ENCODE measurements at places on chromosomes 1 and 21.

GRCh38 chr1:58683519-58683918 is 16.3 kb downstream of the MYSM1 start:
- no peak for DNase-seq

GRCh38 chr1:107941531-107941930 is 23.4 kb downstream of the VAV3 start:
- DNase-seq, result no peak

- no peak for DNase-seq
Measured at GRCh38 chr1:86530211-86530845, 16.6 kb upstream of the CLCA4 start.

DNA sequence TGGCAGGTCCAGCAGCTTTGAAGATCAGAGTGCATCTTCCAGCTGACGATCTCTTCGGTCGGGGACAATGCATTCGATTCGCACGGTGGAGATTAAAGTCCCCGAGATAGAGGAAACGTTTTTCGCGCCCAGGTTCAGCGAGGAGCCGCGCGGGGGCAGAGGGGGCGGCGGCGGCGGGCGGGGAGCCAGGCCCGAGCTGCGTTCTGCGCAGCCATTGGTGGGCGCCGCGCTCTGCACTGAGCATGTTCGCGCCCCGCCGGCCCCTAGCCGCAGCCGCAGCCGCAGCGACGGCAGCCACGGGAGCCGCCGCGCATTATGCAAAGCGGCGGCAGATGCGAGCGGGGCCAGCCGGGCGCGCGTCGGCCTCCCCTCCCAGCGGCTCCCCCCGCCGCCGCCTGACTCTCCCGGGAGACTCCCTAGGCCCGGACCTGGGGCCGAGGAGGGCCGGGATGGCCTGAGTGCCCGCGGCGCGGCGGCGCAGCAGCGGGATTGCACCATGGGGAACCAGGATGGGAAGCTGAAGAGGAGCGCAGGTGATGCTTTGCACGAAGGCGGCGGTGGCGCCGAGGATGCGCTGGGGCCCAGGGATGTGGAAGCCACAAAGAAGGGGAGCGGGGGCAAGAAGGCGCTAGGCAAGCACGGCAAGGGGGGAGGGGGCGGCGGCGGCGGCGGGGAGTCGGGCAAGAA is at the start of gene FMN2:
FMN2 (plus strand) TSS at position 270 of the 687 bp plus-strand sequence; CDS start at position 497, 227 bp downstream.
- DNase-seq, result no peak

- no peak for DNase-seq
Measured at GRCh38 chr1:236530959-236531358, 7.2 kb downstream of the LGALS8 start.

- no peak for DNase-seq
Measured at GRCh38 chr1:156493154-156493631, 7.4 kb downstream of the MEF2D start.

DNA sequence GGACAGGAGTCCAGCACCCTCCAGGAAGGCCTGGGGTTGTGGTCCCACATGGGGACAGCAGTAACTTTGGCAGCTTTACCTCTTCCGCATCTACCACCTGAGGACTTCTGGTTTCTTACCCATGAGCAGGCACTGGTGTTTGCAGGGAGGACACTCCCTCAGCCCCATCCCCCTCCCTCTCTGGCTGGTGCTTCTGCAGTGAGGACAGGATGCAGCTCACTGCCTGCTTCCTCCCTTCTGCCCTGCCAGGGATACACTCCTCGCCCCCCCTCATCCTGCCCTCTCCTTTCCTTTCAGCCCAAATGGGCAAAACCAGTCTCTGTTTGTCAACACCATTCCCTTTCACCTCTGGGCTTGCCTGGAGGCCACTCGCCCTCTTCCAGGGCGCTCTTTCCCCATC is 62.4 kb downstream of the KIRREL1 start:
- DNase-seq, result no peak

GRCh38 chr1:205943245-205943644 is at the start of gene SLC26A9:
SLC26A9 (minus strand) TSS chr1:205943456; CDS start chr1:205935820, 7,636 bp downstream.
- DNase-seq, result no peak

DNA sequence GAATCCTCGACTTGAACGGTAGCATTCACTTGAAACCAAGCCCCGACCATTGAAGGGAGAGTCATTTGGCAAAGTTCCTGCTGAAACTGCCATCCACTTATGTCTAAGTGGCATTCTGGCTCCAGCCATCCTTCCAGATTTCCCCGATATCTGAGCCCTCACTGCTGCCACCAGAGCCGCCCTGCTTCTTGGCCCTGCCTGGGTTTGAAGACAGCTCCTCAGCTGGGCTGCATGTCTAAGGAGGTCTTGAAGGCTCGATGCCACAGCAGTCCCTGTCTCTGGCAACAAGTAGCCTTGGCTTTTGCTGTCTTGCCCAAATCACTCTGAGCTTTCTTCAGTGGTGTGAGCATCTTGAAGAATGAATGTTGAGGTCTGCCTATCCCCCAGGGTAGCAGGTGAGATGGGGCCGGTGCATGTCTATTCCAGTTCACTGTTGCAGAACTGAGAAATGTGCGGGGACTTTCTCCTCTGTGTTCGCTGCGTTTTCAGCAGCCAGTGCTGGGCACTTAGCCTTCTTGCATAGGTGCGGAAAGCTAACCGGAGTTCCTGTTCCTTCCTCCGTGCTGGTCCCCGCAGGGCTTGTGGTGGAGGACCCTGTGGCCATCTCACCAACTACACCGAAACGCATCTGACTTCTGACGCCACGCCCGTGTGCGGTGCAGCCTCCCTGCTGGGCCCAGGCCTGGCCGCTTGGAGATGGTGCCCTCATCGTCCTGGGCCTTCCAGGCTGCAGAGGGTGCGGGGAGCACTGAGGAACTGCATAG is 29.2 kb downstream of the MAN1C1 start:
- no peak for DNase-seq

GRCh38 chr1:235441159-235441685 is 63.0 kb downstream of the B3GALNT2 start:
- DNase-seq, result no peak

GRCh38 chr1:153525088-153525728 is 10.6 kb downstream of the S100A6 start:
- DNase-seq, result no peak

- DNase-seq, result no peak
Measured at GRCh38 chr1:235883261-235883927, 16.7 kb upstream of the LYST start.

DNA sequence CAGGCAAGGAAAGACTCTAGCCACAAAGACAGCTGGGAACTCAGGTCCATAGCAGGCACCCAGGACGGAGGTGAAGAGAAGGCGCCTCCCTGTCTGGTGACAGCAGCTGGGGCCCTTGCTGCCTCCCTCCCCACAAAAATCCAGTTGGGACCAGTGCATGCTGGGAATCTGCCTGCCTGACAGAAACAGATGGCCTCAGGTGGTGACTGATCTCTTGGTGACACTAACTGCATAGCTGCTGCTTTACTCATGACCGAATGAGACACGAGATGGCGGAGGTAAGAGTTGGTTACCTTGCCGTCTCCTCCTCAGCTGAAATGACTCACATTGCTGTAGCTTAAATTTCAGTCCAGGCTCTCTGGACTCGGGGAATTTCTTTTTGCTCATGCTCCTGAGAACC is 130.3 kb downstream of the FGGY start:
- DNase-seq, result no peak

GRCh38 chr1:41955461-41956159 is 36.9 kb upstream of the HIVEP3 start:
- no peak for DNase-seq

GRCh38 chr1:227070638-227071285 is 130.7 kb downstream of the COQ8A start:
- no peak for DNase-seq

DNA sequence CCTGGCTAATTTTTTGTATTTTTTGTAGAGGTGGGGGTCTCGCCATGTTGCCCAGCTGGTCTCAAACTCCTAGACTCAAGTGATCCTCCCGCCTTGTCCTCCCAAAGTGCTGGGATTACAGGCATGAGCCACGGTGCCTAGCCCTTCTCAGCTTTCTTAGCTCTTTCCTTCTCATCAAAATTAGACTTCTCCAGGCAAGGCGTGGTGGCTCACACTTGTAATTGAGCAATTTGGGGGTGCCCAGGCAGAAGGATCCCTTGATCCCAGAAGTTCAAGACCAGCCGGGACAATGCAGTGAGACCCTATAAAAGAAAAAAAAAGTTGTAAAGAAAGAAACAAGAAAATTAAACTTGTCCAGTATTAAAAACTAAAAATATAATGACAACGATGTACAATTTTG is 112.6 kb upstream of the ERRFI1 start:
- DNase-seq, result no peak

GRCh38 chr1:12709696-12710095 is 6.2 kb upstream of the AADACL3 start:
- DNase-seq, result no peak

- no peak for DNase-seq
Measured at GRCh38 chr1:48680411-48681035, 96.2 kb downstream of the BEND5 start.

DNA sequence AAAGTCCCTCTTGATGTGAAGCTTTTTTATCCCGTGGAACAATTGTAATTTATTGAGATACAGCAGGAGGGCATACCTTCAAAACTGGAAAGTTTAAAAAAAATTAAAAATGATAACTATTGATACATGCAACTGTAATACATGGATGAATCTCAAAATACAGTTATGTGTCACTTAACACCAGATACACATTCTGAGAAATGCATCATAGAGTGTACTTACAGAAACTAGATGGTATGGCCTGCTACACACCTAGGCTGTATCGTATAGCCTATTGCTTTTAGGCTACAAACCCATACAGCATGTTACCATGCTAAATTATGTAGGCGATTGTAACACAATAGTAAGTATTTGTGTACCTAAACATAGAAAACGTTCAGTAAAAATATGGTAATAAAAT is 7.1 kb upstream of the AKNAD1 start:
- DNase-seq, result no peak

DNA sequence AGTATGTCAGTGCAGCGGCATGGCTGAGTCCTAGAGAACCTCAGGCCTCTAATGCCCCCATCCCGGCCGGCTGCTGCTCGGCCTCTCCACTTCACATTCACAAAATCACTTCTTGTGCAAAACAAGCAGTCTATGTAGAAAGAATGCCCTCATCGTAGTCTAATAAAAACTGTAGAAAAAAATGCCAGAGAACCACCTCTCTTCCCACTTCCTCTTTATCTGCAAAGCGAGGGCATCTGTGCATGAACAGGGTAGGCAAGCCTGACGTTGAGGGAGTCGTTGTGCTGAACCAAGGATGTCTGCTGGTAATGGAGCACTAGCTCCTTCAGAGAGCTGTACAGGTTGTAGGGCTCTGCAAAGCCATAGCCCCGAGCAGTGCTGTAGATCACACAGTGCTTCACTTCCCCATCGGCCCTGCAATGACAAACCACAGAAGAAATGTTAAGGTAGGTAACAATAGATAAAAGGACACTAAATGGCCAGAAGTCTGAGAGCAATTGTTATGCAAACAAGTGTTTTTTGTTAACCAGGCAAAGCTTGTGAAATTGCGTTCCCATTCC is 88.9 kb downstream of the PIK3R3 start:
- no peak for DNase-seq

GRCh38 chr1:163427279-163427678 is 105.5 kb downstream of the NUF2 start:
- DNase-seq, result no peak

DNA sequence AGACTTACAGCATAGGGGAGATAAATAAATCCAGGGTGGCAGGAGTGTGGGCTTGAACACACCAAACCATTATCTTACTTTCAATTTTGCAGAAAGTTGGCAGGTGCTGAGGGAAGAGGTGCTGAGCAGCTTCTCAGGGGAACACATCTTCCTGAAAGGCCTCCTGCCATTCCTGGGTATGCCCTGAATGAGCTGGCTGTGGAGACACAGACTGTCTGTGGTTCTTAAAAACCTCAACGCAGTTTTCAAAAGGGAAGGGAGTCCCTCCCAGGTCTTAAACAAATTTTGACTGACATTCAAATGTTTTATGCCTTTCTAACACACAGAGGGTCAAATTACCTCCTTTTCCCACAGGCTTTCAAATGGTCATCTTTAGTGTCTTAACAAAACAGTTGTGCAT is 166.9 kb downstream of the TNFSF18 start:
- DNase-seq, result no peak

DNA sequence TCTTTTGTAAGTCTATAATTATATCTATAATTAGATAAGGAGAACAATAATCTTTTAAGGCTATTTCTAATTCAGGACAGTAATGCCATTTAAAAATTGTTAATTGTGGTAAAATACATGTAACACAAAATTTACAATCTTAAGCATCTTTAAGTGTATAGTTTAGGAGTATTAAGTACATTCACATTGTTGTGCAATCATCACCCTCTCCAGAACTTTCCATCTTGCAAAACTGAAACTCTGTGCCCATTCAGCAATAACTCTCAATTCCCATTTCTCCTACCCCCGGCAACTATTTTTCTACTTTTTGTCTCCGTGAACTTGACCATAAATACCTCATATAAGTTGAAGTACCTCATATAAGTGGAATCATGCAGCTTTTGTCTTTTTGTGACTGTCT is 93.9 kb upstream of the KCNA3 start:
- DNase-seq, result no peak

DNA sequence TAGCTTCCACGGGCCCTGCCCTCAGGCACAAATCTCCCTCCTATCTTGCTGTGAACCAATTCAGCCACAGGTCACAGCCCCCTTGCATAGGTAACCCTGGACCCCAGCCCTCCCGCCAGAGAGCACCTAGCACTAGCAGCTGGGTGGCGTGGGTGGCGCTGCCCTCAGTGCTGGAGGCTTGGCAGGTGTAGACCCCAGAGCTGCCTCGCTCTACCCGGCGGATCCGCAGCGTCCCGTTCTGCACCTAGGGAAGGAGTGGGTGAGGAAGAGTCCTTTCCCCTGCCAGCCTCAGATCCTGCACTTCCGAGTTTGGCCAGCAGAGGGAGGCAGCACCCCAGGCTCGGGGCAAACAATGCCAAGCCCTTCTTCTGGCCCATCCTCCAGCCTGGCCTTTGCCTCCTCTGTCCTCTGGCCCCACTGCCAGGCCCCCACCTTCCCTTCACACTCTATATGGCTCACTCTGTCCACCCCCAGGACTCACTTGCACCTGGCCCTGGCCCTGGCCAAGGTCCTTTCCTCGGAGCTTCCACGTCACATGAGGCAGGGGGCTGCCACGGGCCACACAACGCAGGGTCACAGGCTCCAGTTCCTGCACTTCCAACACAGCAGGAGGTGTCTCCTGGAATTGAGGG is 9.0 kb downstream of the IGSF9 start:
- DNase-seq, result peak; percentile 83

DNA sequence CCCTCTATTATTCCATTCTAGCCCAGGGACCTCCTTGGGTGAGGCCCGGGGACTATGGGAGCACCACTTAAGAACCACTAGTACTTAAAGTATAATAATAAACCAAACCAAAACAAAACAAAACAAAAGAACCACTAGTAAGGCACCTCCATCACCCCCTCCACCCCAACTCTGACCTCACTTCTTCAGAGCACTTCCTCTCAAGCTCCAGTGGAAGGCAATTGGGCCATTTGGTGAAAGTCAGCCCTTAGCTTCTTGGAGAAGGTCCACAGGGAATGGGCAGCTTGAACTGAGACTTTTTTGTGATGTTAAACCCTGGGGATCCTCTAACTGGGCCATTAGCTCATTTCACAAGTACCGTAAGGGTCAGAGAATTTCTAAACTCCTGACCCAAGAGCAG is 237.3 kb downstream of the RHOU start:
- DNase-seq, result no peak

- DNase-seq, result no peak
Measured at GRCh38 chr1:58845942-58846341, 62.1 kb upstream of the JUN start.

- DNase-seq, result no peak
Measured at GRCh38 chr21:28133116-28133515, 859.6 kb downstream of the LTN1 start.
